ENCODE measurements at places on chromosomes 11 and 22. TPM values are rescaled to one million over a fixed set of nuclear protein-coding genes. Genes with fewer than 3 reads are reported as not detected.
A peak's percentile ranks its signal among the peaks of the same experiment; 100 is the strongest.

TPBGL gene
- 2.3 TPM for total RNA-seq

USP2 gene
- total RNA-seq: 2.6 TPM

ACRV1 gene
- total RNA-seq: not detected

APOBEC3G gene
- 1.0 TPM for total RNA-seq

RCOR2 gene
- 286 TPM for total RNA-seq

KIF18A gene
- 2.6 TPM for total RNA-seq

GRAMD4 gene
- 85.7 TPM for total RNA-seq

SAMM50 gene
- total RNA-seq: 48.0 TPM

PDGFB gene
- total RNA-seq: 0.44 TPM

GRCh38 chr22:19179497-19180048 is 1.0 kb upstream of the SLC25A1 start:
- H3K36me3 ChIP-seq: no peaks in the 10 kb centered on the region
- H3K27me3 ChIP-seq: peaks cover 10% of the 10 kb centered on the region
- peak overlapping the region; percentile 90 for H3K4me3 ChIP-seq
- peaks cover 6% of the 10 kb centered on the region for H3K4me1 ChIP-seq

GRCh38 chr11:2325123-2325522 is 23.3 kb downstream of the TSPAN32 start:
- H3K4me1 ChIP-seq: no peaks in the 10 kb centered on the region
- peaks cover 8% of the 10 kb centered on the region for H3K27me3 ChIP-seq
- peaks cover 7% of the 10 kb centered on the region for H3K36me3 ChIP-seq
- no peak overlapping the region for H3K4me3 ChIP-seq
- no peak for DNase-seq

- H3K27ac ChIP-seq: no peak overlapping the region
- DNase-seq: no peak
- H3K4me3 ChIP-seq: no peak overlapping the region
Measured at GRCh38 chr11:2259897-2260451, 10.4 kb downstream of the ASCL2 start.

DNA sequence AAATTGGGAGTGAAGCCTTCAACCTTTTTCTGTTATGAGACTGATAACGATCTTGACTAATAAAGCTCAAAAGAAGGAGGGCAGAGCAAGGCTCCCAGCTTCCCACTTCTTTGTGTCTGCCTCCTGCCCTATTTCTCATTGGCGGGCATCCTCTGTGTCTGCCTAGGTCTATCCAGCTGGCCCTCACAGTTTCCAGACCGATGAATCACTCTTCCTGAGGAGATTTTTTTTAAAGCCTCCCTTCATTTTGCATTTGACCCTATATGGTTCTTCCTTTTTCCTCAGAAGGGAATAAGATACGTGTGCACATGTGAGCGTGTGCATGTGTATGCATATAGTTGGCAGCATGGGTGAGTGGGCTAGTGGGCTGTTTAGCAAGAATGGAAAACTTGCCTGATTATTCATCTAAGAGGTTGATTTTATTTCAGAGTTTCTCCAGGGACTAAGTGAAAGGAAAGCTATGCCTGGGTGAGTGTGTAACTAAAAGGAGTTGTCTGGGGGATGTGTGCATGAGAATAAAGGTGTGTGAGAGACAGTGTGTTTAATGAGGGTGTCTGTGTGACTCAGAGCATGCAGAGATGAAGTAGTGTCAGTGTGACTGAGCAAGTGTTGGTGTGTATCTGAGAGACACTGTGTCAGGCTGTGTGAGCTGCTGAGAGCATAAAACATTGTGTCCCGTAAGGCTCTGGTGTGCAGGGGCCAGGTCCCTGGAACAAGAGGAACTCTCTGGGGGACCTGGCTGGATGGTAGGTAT is 12.2 kb downstream of the PHLDB1 start:
- H3K27ac ChIP-seq: peak overlapping the region; percentile 3
- no peaks in the 10 kb centered on the region for H3K36me3 ChIP-seq

DNA sequence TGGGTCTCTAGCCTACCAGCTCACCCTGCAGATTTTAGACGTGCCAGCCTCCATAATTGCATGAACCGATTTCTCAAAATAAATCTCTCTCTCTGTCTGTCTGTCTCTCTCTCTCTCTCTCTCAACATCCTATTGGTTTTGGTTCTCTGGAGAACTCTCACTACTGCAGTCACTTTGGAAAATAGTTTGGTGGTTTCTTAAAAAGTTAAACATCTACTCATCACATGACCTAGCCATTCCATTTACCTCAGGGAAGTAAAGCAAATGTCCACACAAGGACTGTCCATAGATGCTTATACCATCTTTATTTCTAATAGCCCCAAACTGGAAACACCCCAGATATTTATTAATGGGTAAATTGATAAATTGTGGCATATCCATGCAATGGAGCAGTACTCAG is 119.5 kb downstream of the SNX19 start:
- no peak overlapping the region for H3K4me3 ChIP-seq
- DNase-seq: no peak
- H3K27me3 ChIP-seq: peaks cover 2% of the 10 kb centered on the region
- no peak overlapping the region for H3K27ac ChIP-seq
- no peaks in the 10 kb centered on the region for H3K4me1 ChIP-seq

DNA sequence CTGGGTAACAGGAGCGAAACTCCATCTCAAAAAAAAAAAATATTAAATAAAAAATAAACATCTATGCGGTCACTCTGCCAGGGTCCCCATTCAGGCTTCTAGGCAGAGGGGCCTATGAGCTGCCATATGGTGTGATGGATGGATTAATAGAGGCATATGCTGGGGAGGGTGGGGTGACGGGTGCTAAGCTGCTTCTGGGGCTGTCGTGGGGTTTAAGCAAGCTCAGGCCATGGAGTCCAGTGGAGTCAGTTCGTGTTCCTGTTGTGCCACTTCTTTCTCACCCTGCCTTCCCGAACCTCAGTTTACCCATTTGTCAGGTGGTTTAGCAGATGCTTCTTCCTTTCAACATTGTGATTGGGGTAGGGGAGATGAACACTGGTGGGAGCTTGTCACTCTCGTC is 9.0 kb upstream of the GRAMD4 start:
- no peak overlapping the region for H3K4me3 ChIP-seq
- H3K27me3 ChIP-seq: peaks cover 8% of the 10 kb centered on the region
- peaks cover 25% of the 10 kb centered on the region for H3K4me1 ChIP-seq

DNA sequence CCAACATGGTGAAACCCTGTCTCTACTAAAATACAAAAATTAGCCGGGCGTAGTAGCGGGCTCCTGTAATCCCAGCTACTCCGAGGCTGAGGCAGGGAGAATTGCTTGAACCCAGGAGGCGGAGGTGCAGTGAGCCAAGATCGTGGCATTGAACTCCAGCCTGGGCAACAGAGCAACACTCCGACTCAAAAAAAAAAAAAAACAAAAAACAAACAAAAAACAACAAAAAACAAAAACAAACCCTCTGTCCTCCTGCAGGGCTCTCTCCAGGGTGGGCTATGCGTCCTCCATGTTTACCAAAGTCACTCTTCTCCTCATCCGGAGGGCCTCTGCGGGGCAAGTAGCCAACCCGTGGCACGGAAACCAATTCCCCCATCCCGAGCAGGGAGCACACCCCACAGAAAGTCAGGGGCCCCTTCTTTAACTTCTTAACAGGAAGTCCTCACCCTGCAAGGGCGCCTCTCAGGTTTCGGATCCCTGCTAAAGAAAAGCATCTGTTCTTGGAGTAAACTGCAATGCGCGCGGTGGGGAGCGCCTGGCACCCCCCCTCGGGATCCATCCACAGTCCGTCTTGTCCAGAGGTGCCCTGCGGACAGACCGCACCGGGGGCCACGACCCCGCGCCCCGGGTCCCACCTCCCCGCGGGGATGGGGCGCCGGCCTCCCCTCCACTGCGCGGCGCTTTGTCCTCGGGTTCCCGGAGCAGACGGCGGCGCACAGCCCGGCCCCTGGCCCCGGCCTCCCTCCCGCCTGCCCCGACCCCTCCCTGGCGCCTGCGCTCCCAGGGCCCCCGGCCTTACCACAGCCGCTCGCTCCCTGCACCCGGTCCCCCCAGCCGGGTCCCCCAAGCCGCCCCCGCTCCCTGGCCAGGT is 712 bp downstream of the CERK start:
- H3K4me3 ChIP-seq: peak overlapping the region; percentile 96
- no peaks in the 10 kb centered on the region for H3K36me3 ChIP-seq
- H3K4me1 ChIP-seq: peaks cover 11% of the 10 kb centered on the region
- peaks cover 4% of the 10 kb centered on the region for H3K27me3 ChIP-seq

- no peak overlapping the region for H3K4me3 ChIP-seq
- no peak for DNase-seq
- no peaks in the 10 kb centered on the region for H3K36me3 ChIP-seq
- H3K27me3 ChIP-seq: peaks cover 29% of the 10 kb centered on the region
Measured at GRCh38 chr11:60937144-60937527, 12.9 kb downstream of the TMEM132A start.

DNA sequence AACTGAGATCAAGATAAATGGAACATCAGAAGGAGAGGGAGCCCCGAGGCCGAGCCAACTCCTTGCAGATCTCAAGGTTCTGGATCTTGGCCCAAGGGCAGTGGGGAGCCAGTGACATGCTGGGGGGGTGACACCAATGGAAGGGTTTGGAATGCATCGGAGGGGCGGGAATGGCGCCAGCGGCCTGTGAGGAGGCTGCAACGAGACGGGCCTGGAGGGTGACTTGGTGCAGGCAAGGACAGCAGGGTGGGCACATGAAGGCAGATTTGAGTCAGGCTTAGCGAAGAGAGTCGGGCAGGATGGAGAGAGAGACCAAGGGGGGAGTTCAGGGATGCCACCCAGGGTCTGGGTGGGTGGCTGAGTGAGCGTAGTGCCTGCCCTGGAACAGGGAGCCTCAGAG is 23.2 kb downstream of the ELFN2 start:
- peak overlapping the region; percentile 85 for H3K27ac ChIP-seq
- H3K27me3 ChIP-seq: peaks cover 5% of the 10 kb centered on the region
- peaks cover 43% of the 10 kb centered on the region for H3K4me1 ChIP-seq

Measured in glutamatergic neuron (in vitro differentiated cells).